ENCODE measurements at places on chromosomes 6 and 20.

DNA sequence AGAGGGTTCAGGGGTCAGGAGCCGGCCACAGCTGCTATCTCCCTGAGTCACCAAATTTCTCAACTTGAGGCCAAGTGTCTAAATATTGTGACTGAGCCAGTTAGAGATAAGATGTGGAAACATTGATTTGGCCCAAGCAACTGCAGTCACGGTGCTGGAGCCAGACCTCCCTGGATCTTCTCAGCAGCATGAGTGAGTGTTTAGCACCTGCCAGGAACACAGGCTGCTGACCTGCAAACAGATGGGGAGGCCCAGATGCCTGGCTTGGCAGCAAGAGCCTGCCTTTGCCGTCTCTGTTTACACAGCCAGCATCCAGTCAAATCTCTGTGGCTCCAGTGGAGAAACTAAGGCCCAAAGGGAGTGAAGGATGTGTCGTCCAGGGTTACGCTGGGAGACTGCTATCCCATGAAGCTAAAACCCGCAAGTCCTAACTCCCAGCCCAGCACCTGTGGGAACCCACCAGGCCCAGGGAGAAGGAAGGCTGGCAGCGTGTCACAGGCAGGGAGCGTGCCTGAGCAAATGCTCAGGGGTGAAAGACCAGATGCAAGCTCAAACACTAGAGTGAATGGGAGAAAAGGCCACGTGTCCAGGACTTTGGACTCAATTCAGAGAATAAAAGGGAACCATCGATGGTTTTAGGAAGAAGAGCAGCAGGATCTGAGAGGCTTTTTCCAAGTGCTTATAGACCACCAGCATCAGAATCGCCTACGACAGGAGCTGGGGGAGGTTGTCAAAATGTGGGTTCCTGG, 15.9 kb upstream of the PTGIS start:
- no peak for DNase-seq

- DNase-seq = no peak
Observed at GRCh38 chr20:46060301-46060881, 29.4 kb downstream of the NCOA5 start.

- no peak for DNase-seq
Observed at GRCh38 chr6:56724455-56724854, 81.8 kb upstream of the DST start.

GRCh38 chr6:106510090-106510970, 119.0 kb downstream of the RTN4IP1 start:
- peak; percentile 70 for DNase-seq

DNA sequence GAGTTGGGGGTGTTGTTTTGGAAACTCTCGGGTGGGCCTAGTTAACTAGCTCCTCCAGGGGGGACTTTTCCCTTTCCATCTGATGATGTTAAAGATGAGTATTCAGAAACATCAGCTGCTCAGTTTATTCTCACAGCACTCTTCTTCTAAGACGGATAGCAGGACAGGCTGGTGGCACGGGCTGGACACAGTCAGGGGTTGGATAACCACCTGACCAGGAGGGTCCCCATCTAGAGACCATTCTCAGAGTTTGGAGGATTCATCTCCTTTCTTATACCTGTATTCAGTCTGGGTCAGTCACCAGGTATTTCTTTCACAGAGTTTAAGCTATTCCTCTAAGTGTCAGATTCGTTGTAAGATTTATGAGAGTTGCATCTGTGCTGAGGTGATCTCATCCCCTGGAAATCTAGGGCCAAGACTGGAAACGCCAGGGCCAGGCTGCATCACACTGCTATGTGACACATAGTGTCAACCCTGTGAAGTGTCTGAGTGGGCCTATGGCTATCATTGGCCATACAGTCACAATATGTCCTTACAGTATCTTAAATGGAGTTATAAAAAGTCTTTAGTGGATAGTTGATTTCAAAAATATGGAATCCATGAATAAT, 111.7 kb downstream of the FAM50B start:
- DNase-seq = no peak

- no peak for DNase-seq
Observed at GRCh38 chr6:143110572-143110971, 49.9 kb downstream of the AIG1 start.

- no peak for DNase-seq
Observed at GRCh38 chr6:40627316-40627715, 40.2 kb upstream of the LRFN2 start.

DNA sequence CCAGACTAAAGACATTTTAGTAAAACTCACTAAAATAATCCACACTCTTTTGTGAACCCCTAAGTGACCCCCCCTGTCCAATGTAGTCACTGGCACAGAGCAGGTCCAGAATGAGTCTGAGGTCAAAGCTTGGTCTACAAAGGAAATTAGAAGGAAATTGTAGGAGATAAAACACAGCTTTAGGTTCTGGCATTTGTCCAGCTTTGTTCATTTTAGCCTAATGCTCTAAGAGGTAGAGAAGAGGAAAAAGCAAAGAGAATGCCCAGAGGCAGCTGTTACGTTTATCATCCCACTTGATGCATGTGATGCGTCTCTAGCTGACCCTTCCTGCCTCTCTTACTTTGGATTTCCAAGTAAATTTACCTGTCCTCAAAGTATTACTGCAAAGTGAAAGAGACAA, 62.5 kb downstream of the CNKSR3 start:
- no peak for DNase-seq

GRCh38 chr6:125956506-125957390, at the start of gene HINT3:
HINT3 (plus strand) TSS chr6:125956770; CDS start chr6:125956978, 208 bp downstream.
- peak; percentile 100 for DNase-seq

DNA sequence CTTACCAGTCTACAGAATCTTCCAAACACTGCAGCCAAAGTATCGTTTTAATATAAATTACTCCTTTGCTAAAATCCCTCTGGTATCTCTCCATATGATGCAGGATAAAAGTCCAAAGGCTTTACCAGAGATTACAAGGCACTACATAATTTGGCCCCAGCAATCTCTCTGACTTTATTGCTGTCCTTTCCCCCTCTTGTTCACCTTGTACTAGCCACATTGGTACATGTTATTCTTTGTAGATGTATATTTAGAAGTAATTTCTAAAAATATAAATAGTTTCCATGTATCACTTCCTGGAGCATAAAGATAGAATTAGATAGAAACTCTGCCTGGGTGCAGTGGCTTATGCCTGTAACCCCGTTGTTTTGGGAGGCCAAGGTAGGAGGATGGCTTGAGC, 28.7 kb upstream of the FAM83B start:
- no peak for DNase-seq

- no peak for DNase-seq
Observed at GRCh38 chr6:168598251-168599117, 157.5 kb downstream of the SMOC2 start.
